ENCODE measurements at places on chromosomes 11 and 22.

DNA sequence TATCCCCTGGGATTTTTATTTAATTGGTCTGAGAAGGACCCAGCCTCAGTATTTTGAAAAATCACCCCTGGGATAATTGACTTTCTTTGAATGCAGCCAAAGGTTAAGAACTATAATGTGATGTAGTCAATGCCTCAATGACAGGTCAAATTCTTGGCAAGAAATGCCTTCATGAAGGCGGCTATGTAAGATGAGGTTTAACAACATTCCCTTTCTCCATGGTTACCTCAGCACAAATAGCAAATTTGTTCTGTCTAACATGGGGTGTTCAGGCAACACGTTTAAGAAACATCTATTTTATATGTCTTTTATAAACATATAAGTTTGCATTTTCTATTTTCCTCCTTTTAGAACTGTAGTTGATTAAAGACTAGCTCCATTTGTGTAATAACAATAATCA lies 5.3 kb downstream of the SLN start:
- no peak for DNase-seq

DNA sequence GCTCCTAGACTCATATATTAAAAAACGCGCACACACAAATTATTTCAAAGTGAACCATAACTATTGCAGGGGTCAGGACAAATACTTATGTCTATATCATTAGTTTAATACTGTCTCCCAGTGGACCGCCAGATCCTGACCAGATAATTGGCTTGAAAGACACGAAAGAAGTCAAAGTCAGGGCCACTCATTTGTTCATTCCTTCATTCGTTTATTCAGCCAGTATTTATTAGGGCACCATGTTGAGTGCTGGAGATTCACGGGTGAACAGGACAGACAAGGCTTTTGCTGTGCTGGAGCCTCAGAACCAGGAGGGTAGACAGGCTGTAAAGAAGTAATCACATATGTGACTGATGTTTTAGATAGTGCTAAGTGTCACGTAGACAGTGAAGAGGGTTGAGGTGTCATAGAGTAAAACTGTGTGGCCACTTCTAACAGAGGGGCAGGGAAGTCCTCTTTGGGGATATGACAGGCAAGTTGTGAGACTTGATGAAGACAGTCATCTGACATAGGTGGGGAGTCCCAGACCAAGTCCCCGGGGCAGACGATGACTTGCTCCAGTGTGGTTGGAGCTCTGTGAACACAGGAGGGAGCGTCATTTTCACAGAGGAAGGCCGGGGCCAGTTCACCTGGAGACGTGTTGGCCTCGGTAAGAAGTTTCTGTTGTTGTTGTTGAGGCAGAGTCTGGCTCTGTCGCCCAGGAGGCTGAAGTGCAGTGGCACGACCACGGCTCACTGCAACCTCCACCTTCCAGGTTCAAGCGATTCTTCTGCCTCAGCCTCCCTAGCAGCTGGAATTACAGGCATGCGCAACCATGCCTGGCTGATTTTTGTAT lies 25.9 kb downstream of the RBX1 start:
- DNase-seq = no peak

DNA sequence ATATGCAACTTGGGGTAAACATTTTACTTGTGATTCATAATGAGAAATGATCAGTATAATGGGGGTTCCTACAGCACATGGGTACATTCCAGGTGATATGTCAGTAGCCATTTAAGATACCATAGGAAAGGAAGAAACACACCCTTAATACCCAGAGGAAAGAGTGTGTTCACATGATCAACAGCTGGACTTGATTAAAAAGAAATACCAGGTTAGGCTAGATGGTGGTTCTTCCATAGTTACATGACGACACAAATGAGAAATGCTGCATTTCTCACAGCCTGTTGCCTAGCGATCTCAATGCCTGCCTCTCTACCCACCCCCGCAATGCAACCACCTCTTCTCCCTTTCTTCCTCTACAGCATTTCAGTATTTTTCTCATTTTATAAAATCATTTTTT lies 96.8 kb downstream of the TTC28 start:
- DNase-seq = no peak

GRCh38 chr11:10436224-10436623 lies 18.8 kb upstream of the AMPD3 start:
- DNase-seq = no peak

DNA sequence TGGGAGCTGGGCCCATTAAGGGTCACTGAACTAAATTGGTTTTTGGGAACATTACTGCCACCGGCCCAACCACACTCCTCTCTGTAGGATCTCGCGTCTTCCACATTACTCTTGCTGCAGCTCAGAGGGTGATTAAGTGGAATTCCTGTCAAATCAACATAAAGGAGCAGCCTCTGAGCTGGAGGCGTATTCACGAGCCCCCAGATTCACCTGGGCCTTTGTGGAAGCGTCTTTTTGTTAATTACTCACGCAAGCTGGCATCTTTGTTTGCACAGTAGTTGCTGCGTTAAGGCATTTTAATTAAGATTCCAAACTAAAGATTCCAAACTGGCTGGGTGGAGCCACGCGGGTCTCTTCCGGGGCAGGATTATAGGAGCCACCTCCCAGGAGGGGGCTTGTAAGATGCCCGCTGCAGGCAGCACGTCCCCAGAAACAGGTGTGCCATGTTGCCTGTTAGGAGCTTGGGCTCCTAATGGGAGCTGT lies 21.5 kb upstream of the RFPL3 start:
- DNase-seq = no peak

- DNase-seq = no peak
Observed at GRCh38 chr11:43895601-43896000, 15.0 kb downstream of the ALKBH3 start.

DNA sequence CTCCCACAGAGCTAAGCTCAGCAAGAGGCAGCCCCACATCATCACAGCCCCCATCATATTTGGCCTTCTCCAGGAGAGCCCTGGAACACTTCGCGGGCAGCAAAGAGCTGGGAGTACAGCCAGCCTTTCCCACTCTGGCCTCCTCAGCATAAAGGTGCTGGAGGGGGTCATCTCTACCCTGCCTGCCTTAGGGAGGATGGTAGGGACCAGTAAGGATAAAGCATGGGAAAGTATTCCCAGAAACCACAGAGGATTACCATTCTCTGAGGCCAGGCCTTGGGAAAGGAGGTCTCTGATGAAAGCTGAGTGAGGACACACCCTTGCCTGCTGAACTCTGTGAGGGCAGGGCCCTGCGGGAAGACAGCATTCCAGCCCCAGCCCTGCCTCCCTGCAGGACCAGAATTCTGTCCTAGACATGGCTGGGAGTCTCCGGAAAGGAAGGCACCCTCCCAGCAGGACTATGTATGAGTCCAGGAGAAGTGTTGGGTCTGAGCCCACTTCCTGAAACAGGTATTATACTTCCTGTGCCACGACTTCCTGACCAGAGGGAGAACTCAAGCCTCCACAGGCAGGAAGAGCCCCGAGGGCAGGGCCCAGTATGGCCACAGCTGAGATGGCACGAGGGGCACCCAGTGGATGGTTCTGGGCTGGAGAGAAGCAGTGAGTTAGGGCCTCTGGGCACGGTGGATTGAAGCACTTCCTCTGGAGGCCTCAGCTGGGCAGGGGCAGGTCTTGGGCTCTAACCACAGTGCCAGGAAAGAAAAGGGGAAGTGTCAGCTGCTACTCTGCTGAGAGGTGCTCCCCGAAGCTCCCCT lies 12.9 kb upstream of the CASTOR1 start:
- no peak for DNase-seq

DNA sequence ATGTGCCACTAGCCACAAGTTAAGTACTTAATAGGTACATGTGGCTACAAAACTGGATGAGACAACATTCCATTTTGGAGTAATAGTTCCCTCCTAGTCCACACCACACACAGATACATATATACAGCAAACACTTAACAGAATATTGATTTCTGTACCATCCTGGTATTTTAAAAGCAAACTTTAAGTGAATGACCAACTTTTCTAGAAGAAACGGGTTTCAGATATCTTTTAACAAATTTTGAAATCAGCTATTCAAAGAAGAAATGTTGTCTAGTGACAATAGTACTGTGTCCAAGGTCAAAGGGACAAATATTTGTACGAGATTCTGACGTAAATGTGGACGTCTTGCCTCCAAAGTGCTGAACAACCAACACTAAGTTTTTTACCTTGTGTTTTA lies 12.3 kb upstream of the CARD16 start:
- DNase-seq = no peak

GRCh38 chr22:19121631-19122142 lies 525 bp downstream of the DGCR2 start:
- peak; percentile 50 for DNase-seq

GRCh38 chr11:116871248-116871647 lies 33.8 kb upstream of the APOA1 start:
- no peak for DNase-seq

DNA sequence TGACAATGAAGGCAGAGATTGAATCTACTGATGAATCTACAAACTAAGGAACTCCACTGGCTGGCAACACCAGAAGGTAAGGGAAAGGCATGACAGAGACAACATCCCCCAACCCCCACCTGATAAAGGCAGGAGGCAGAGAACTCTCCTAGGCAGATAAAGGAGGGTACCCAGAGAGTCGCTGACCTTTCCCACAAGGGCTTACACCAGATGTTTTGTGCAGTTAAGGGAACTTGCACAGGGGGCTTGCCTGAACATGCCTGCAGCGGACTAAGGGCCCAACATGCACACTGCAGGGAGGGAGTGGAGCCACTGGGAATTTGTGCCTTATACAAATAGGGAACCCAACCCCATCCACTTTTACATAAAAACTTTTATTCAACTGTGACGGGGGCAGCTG lies 1996.9 kb upstream of the RAG2 start:
- DNase-seq = no peak

DNA sequence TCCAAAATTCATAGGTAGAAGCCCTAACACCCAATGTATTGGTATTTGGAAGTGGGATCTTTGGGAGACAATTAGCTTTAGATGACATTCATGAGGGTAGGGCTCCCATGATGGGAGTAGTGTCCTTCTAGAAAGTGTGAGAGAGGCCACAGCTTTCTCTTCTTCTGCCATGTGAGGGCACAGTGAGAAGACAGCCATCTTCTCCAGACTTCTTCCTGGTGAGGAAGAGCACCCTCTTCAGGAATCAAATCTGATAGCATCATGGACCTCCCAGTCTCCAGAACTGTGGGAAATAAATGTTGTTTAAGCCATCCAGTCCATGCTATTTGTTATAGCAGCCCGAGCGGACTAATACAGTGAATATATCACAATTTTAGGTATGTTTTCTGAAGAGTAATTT lies 96.9 kb downstream of the CNTN5 start:
- no peak for DNase-seq

DNA sequence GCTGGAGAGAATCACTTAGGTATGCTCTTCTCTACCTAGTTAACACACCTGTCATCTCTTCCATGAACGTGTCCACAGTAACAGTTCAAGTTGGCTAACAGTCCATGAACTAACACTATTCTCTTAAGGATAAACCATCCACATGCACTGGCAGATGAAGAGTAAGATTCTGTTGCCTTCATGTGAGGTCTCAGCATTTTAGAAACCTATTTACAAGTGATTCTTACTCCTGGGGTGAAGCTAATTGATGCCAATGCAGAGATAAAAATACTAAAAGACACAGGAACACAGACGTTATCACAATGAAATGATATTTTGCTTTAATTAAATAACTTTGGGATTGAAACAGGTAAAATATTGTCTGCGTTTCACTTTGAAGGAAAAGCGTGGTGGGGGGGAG lies 1.3 kb downstream of the LRRC4C start:
- DNase-seq = no peak

DNA sequence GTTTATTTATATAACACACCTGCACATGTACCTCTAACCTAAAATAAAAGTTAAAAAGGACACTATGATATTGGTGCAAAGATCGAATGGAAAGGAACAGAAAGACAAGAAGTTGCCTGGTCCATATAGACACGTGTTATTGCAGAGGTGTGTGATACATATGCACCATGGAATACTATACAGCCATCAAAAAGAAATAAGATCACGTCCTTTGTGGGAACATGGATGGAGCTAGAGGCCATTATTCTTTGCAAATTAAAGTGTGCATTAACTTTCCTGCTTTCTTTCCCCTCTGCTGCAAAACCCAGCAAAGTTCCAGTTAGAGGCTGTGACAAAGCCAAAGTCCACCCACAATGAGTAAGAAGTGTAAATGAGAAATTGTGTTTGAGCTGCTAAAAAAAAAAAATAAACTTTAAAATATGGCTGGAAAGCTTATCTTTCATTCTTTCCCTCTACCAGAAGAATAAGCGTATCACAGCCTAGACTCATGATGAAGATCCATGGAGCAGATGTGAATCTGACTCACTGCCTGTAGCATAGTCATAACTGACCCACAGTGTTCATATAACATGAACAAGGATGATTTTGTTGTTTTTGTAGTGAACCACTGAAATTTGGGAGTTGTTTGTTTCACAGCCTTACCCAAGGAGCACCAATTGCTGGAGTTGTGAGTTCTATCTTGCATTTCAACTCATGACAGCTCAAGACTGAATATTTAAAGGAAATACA lies 9.6 kb downstream of the OR52K1 start:
- no peak for DNase-seq

DNA sequence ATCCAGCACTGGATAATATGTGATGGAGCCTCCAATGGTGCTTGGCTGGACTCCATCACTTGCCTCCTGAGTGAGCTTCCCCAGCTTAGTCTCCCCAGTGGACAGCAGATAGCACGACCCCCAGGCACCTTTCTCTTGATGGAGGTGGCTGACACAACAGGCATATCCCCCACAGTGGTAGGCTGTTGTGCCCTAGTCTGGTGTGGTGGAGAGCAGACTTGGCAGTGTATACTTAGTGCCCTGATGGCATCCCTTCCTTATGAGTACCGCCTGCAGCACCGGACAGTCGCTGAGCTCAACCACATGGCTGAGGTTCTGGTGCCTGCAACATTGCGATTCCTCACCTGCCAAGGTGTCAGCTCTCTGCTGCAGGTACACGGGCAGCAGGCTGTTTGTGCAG lies 50.1 kb downstream of the DNHD1 start:
- no peak for DNase-seq

DNA sequence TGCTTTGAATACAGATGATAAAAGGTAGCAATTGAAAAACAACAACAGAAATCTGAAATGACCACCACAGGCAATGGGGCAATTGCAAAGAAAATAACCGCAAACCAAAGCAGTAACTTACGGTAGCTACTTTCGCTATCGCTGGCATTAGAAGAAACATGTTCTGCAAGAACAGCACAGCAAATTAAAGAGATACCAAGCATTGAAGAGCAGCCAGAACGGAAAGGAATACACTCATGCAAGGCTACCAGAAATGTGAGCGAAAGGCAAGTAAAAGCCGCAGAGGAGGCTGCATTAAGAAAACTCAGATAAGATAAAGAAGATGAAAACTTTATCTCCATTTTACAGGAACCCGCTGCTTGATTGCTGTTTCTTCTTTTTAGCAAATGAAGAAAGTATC lies 194.1 kb upstream of the CCDC90B start:
- DNase-seq = no peak

- DNase-seq = no peak
Observed at GRCh38 chr11:10329356-10329755, 24.5 kb downstream of the ADM start.

GRCh38 chr22:36795633-36796032 lies 19.7 kb upstream of the IFT27 start:
- DNase-seq = no peak

Measured in HEK293T (cell line).